Activated naive CD8-positive, alpha-beta T cell treated with anti-CD3 and anti-CD28 coated beads, Interleukin-2, amount 50 U/mL, for 24 hours (primary cell): ENCODE measurements at places on chromosomes 6 and 20.

- no peak for DNase-seq
Observed at GRCh38 chr20:1242099-1242498, 16.3 kb downstream of the RAD21L1 start.

DNA sequence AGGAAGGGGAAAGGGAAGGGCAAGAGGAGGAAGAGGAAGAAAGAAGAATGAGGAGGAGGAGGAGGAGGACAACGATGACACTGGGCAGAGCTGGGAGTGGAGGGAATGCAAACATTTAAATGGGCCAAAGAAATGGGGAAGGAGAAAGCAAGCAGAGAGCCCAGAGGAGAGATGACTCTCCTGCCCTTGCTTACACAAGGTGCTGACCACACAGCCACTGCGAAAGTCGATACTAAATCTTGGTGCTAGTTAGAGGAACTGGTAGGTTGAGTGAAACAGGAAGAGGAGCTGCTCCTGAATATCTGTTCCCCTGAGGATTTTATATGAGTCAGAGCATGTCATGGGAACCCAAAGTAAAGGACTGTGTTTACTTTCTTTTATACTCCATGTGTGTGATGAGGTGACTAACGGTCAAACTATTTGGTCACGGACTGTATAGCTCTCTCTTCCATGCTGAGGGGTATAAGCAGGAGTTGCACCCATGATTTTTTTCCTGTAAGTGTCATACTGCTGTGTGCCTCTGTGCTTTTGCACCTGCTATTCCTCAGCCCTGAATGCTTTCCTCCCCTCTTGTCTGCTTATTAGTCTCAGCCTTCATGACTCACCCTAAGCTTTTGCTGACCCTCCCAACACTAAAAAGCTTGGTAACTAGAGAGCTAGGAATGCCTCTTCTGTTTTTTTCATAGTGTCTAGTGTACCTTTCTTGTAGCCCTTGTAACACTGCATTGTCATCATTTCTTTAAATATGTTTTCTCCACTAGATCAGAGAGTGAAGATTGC lies 9.5 kb upstream of the PAQR8 start:
- DNase-seq, result no peak

GRCh38 chr6:90222724-90223198 lies 73.9 kb downstream of the BACH2 start:
- DNase-seq, result no peak

DNA sequence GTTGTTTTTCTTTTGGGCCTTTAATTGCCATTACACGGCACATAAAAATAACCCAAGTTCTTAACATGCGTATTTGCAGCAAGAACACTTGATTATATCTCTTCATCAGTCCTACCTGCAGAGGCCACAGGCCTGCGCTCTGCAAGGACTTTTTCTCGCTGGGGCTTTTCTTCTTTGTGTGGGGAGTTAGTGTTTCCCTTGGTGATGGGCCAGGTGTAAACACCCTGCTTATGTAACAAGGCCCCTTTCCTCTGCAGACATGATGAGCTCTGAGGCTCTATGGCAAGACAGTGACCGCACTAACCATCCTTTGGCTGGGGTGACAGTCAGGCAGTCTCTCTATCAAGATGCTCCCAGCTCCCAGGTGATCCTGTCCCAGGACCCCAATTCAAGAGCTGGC lies 97.8 kb upstream of the PCSK2 start:
- no peak for DNase-seq

DNA sequence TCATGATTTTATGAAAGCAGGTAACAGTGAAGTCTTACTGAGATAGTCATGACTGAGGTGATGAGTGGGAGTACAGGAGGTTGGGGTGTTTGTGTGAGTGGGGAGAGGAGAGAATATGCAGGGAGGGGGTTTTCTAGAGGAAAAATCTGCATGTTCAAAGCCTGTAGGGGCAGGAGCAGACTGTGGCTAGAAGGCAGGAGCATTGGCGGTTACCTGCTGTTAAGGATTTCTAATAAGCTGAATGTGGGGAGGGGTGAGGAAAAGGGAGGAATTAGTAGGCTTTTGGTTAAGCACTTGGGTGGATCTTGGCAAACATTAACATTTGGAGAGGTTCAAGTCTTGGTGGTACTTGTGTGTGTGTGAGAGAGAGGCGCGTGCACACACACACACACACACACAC lies 70.8 kb downstream of the EYA4 start:
- no peak for DNase-seq

GRCh38 chr6:100177956-100178355 lies 183.9 kb upstream of the MCHR2 start:
- DNase-seq, result no peak

GRCh38 chr20:36157610-36158009 lies 3.1 kb downstream of the EPB41L1 start:
- DNase-seq, result no peak

DNA sequence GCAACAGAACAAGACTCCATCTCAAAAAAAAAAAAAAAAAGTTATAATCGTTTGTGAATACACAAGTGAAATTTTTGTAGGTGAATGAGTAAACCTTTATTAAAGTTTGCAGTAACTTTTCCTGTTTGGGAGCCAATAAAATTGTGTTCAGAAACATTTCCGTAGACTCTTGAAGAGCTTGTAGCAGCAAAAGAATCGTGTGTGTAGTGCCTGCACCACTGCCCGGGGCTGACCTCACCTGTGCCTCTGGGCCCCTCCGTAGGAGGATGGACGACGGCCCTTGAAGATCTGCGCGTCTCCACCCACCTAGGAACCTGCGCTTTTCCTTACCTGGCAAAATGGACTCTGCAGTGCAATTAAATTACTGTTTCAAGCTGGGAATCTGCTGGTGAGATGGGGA lies 366.0 kb downstream of the THBS2 start:
- no peak for DNase-seq

DNA sequence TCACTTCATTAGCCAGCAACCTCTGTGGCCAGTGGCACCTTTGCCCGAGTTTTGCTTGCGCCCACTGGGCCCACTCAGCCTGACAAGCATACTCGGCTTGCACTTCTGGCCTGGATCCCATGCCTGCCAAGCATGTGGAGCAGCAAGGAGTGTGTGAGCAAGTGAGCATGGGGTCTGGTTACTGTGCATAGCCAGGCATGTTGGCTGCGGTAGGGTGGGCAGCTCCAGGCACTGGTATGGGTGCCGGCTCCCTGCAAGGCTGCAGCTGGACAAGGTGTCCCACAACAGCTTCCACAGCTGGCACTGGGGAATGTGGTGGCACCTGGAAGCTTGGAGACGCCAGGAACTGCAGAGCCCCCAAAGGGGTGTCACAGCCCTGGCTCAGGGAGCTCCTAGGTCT lies 510.0 kb downstream of the ADGRB3 start:
- DNase-seq, result no peak

DNA sequence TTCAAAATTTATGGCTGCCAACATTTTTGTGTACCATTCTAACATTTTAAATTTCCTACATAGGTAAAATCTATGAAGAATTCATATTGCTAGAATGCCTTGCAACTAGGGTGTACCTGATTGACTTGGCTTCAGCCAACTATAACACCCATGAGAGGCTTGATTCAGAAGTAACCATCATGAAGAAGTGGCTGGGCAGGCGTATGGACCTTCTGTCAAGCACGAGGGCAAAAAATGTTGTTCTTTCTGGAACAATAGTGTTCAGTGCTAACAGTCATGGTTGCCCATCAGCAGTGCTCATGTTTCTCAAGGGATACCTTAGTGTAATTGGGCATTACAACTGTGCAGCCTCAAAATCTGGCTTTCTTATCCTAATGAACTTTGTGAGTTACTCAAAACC lies 42.9 kb downstream of the ID4 start:
- DNase-seq, result no peak

- no peak for DNase-seq
Observed at GRCh38 chr20:59055302-59055701, 12.7 kb upstream of the PRELID3B start.

- no peak for DNase-seq
Observed at GRCh38 chr20:63230800-63231268, 4.9 kb upstream of the BIRC7 start.

DNA sequence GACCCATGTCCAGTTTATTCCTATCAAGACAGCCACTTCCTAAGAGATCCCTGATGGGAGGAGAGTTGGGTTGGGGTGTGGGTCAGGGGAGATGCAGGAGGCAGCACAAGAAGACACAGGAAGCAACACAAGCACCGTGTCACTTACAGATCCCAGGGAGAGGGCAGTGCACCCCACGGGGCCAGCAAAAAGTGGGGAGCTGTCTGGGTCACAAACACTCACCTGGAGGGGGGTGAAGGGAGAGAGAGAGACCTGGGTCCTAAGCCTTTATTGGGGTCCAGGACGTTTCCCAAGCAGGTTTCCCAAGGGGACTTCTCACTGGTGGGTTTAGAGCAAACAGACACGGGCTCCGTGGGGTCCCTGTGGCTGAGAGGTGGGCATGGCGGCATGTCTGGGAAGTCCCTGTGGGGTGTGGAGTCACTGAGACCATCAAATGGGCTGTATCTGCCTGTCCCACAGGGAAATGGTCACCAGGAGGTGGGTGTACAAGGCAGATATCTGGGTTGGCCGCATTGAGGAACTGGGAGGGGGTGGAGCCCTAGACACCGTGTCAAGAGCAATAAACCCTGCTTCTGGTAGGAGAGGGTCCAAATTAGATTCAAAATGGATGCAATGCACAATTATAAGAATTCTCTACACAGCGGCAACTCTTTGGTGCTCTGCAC lies 1.6 kb upstream of the CD93 start:
- no peak for DNase-seq

- no peak for DNase-seq
Observed at GRCh38 chr20:46550461-46550860, at the start of gene OCSTAMP. TSS of gene OCSTAMP (minus strand) at chr20:46550654. CDS start at chr20:46550560, 94 bp downstream.

DNA sequence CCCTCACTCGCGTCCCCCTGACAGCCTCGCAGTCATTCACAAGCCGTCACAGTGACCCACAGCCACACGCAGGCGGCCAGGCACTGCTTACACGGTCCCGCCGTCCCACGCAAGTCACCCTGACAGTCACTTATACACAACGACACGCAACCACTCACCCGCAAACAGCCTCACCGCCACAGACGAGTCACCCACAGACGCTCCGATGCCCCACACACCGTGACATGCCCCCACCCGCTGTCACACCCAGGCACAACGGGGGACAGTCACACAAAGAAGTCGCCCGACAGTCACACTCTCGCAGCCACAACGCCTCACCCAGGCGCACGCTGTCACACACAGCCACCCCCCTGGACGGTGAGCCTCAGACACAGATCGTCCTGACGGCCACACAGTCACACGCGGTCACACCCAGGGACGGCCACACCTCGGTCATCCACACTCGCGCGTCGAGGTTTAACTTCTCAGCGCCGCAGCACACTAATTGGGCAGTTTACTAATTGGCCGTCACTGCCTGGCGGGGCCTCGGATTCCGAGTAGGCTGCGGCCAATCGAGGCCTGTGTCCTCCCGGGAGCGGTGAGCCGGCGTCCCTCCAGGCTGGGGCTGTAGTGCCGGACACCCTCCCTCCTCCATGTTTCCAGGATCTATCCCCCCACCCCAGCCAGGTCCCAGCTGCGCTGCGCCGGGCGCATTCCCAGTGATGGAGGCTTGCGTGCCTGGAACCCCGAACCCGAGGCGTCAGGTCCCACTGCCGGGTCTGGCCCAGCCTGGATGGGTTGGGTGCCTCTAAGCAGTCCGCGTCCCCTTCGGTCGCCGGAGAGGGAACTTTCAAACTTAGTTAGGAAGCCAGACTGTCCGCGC lies 790 bp downstream of the TOX2 start:
- DNase-seq, result peak; percentile 29

DNA sequence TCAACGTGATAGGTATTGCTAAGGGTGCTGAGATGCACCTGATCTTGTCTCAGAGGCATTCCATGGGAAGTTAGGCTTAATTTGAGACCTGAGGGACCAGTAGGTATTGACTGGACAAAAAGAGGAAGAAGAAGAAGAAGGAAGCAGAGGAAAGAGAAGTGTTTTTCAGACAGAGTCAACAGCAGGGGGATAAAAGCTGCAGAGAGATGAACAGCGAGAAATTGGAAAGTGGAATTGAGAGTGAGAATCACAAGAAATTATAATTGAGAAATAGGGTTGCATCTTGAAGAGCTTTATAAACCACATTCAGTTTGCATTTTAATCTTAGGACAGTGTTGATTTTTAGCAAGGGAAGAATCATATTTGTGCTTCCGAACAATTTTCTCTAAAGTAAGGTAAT lies 254.0 kb downstream of the CD83 start:
- DNase-seq, result no peak

DNA sequence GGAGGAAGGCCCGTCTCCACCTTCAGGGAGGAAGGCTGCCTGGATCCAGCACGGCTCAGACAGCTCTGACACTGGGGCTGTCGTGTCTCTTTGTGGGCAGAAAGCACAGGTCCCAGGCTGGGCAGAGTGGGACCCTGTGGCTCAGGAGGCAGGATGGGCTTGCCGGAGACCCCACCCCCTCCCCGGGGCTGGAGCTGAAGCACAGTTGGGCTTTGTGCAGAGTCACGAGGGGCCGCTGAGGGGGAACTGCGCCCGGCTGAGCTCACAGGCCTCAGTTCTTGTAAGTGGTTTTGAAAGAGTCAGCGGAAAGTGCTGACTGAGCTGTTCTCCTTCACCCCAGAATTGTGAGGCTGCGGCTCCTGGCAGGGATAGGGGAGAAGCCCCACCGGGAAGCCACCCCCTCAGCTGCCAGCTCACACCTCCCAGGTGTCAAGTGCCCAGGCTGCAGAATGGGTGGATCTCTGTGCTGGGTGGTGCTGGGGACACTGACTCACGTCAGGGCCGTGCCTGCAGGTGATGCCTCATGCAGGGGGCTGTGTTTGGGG lies 145.5 kb upstream of the RNF24 start:
- DNase-seq, result peak; percentile 57

DNA sequence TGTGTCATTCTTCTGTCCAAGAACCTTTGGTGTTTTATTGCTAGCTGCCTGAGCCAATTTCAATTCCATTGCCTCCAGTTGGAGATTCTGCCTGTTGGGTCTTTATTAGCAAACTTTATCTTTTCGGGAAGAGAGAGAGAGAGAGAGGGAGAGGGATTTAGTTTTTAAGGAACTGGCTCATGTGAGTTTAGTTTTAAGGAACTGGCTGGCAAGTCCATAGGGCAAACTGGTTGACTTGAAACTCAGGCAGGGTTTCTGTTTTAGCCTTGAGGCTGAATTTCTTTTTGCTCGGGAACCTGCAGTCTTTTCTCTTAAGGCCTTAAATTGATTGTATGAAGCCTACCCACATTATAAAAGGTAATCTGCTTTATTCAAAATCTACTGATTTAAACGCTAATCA lies 23.0 kb downstream of the BCKDHB start:
- no peak for DNase-seq

DNA sequence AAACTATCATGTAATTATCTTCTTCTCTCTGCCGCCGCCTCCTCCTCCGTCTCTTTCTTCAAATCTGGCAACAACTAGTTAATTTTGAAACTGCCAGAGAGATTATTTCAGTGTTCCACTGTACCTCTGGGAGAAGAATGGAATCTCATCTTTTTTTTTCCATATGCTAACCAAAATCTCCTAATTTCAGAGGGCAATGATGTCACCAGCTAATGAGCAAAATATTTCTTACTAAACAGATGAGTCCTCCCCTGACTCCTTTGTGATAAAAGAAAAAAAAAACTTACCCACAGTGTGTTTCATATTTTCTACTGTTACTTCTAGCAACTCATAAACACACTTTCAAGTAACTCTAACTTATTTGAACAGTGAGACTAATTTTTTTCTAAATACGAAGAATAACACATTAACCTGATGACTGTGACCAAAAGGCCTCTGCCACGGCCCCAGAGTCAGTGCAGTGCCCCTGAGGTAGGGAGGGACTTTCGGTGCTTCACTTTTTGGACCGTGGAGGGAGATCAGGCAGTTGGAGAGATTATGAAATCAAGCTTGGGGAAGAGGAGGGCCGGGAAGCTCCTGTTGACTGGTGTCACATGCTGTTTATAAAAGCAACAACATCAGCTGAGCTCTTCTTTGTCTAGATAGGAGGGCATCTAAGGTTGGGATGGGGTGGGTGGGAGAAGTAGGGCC lies 159.6 kb downstream of the SASH1 start:
- DNase-seq, result no peak
